ENCODE measurements at places on chromosomes 1 and 21. TPM values are rescaled to one million over a fixed set of nuclear protein-coding genes. Genes with fewer than 3 reads are reported as not detected.

Gene GSTM5
- total RNA-seq: 2.8 TPM

Gene RNU1-3
- total RNA-seq: 6,902 TPM

Gene PSMA5
- total RNA-seq: 47.3 TPM

Gene FCRL1
- not detected for total RNA-seq

Gene FCRL6
- not detected for total RNA-seq

Gene MEX3A
- 10.3 TPM for total RNA-seq

Gene MAN1C1
- total RNA-seq: 3.0 TPM

Gene ALPL
- 5.0 TPM for total RNA-seq

Gene LRRC39
- 3.3 TPM for total RNA-seq

Gene TBX15
- 2.9 TPM for total RNA-seq

Gene RIPPLY3
- total RNA-seq: 0.14 TPM

Gene TTC24
- 0.63 TPM for total RNA-seq

Gene SLAMF9
- not detected for total RNA-seq

Gene NUAK2
- total RNA-seq: 9.2 TPM

Gene PTPN7
- total RNA-seq: 0.56 TPM

Gene OR6N1
- total RNA-seq: not detected

Gene GNAT2
- 0.41 TPM for total RNA-seq

Gene GLIS1
- 0.44 TPM for total RNA-seq

Gene RHEX
- total RNA-seq: 0.31 TPM

Gene BEST4
- 0.31 TPM for total RNA-seq

Gene SLAMF6
- 0.38 TPM for total RNA-seq

Gene KCNE2
- total RNA-seq: 1.1 TPM

Gene TP73
- 0.38 TPM for total RNA-seq

Gene RFX5
- total RNA-seq: 74.7 TPM

Gene ELAPOR1
- total RNA-seq: 15.3 TPM

Gene LCE1F
- total RNA-seq: not detected

Gene LRRN2
- 1.0 TPM for total RNA-seq

Gene TDRD10
- total RNA-seq: 0.92 TPM

Gene FCMR
- 0.86 TPM for total RNA-seq

Gene LDLRAP1
- 2.6 TPM for total RNA-seq

Gene FNDC5
- total RNA-seq: 95.8 TPM

Gene ADAM30
- total RNA-seq: 0.05 TPM

Gene SPATA45
- not detected for total RNA-seq

Gene SPRR1A
- total RNA-seq: not detected

Gene PGBD2
- total RNA-seq: 5.2 TPM

Gene CHRM3
- total RNA-seq: 15.6 TPM

Gene FAM151A
- total RNA-seq: not detected

Gene DMBX1
- 1.4 TPM for total RNA-seq

Gene TNFAIP8L2
- total RNA-seq: 1.3 TPM

Gene RUNX1
- total RNA-seq: 0.46 TPM

Gene NSL1
- total RNA-seq: 44.9 TPM

Gene ASCL5
- total RNA-seq: 1.6 TPM

Gene TMCO4
- 0.41 TPM for total RNA-seq

Gene POGZ
- 65.8 TPM for total RNA-seq

Gene PTPRF
- total RNA-seq: 115 TPM

Gene KCNJ15
- total RNA-seq: 0.09 TPM

Gene SYTL1
- total RNA-seq: 16.9 TPM

Gene ESPN
- total RNA-seq: 1.9 TPM

Gene REN
- not detected for total RNA-seq
